RPMI7951 (cell line): ENCODE measurements at places on chromosomes 3 and 15. TPM values are rescaled to one million over a fixed set of nuclear protein-coding genes. Genes with fewer than 3 reads are reported as not detected.

DNA sequence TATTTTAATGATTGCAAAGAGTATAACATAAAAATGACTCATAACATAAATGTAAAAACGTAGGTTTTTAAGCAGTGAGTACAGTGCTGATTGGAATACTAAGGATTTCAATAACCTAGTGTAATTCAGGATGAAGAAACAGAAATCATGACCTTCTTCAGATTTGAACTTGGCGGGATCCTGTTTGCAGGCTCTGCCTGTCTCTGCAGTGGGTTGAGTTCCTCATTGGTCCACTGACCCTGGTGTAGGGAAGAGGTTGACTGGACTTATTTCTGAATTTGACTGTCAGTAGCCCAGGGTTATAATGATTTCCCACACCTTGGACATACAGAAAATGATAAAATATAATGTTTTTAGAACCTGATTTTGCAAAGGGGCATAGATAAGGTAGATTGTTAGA is 171.7 kb downstream of the FNDC3B start:
- DNase-seq = no peak

The KCNMB2 gene
- total RNA-seq = 23.0 and 27.4 TPM in 2 replicates

GRCh38 chr3:28232659-28233058 is 8.8 kb upstream of the CMC1 start:
- no peak for DNase-seq

DNA sequence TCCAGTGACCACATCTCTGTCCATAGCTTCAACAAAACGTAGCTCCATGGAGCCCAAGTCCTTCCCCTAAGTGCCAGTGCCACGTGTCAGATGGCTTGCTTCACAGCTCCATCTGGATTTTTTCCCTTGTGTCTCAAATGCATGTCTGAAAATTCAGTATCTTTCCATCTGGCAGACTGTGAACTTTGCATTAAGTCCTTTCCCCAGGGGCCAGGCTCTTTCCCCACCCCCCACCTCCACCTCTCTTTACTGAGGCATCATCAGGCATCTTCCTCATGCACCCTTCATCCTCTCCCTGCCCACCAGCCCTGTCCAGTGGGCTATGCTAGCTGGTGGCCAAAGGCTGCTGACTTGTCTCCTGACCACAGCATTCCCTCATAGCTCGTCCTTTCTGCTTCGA is 53.7 kb downstream of the PDIA5 start:
- no peak for DNase-seq

DNA sequence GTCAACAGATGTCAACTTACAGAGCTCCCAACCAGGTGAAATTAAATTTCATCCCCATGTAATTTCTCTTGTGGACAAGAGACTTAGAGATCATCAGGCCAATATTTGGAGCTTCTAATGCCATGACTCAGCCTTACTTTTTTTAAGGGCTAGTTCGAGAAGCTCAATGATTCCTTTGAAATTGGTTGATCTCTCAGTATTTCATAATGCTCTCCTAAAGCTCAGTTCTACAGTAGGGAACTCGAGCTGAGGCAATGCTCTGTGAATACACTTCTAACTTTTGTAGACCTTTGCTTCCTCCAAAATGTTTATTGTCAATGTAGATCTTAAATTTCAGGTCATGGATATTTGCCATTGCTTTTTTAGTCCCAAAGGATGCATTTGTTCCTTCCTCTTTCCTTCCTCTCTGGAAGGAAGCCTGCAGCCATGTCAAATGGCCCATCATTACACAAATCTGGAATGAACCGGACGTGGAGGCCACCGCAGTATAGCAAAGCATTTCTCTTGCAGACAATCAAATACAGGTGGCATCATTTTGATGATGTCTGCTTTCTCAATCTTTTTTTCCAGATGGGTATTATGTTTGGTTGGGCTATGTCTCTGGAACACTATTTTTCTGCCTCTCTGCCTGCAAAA is 28.3 kb downstream of the STARD5 start:
- no peak for DNase-seq

DNA sequence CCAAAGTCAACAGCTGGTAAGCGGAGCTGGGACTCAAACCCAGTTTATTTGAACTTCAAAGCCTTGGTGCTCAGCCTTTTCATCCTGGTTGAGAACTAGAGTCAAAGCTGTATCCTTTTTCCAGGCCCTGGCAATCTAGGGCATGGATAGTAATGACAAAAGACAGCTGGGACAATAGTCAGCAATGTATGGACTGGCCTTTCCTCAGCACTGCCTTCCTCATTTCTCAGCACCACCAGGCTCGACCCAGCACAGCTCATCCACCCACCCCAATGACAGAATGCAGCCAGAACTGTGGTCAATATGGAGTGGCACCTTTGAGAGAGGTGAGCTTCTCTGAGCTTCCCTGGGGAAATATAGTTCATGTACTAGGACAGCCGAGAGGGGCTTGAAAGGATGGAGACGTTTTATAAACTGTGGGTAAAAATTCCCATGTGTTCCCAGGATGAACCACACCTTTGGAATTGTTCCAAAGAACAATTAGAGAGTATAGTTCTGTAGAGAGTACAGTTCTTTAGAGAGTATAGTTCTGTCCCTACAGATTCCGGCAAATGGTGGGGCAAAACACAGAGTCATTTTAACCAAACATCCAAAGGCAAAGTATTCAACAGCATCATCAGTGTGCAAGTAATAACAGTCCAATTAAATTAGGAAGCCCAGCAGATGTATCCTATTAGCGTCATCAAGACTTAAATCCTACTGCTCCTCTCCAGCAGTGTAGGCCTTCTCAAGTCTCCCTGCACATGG is 30.2 kb upstream of the IREB2 start:
- DNase-seq = no peak

The CYP1A2 gene
- total RNA-seq = not detected in 2 replicates

GRCh38 chr15:79133309-79133708 is 42.7 kb upstream of the RASGRF1 start:
- no peak for DNase-seq

GRCh38 chr15:31270767-31271166 is 55.9 kb upstream of the KLF13 start:
- no peak for DNase-seq

The KLHL40 gene
- not detected in 2 replicates for total RNA-seq

The CCNB2 gene
- total RNA-seq = 307 TPM in 2 replicates

The SPTSSB gene
- total RNA-seq = not detected in 2 replicates

GRCh38 chr3:52724511-52724910 is 18.6 kb downstream of the SPCS1 start:
- no peak for DNase-seq

DNA sequence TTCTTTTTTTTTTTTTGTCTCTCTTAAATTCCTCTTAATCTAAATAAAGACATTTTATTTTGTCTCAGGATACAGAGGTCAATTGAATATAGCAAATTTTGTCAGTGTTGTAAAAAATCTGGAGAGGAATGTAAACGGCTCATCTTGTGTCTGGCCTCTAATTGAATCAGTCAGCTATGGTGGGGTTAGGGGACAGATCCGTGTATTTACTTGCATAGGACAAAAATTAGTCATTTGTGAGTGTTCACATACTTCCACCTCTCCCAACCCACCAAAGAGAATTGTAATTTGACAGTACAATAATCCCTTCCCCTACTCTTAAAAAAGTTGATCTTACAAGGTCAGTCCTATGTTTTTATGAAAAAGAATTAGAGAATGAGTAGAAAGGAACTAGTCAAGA is 18.3 kb downstream of the PPARG start:
- DNase-seq = no peak

GRCh38 chr3:32216172-32216783 is 22.2 kb upstream of the CMTM8 start:
- no peak for DNase-seq

GRCh38 chr15:48858401-48858800 is 19.5 kb upstream of the EID1 start:
- DNase-seq = peak; percentile 57

The DNAH12 gene
- 0.49 and 1.6 TPM in 2 replicates for total RNA-seq

DNA sequence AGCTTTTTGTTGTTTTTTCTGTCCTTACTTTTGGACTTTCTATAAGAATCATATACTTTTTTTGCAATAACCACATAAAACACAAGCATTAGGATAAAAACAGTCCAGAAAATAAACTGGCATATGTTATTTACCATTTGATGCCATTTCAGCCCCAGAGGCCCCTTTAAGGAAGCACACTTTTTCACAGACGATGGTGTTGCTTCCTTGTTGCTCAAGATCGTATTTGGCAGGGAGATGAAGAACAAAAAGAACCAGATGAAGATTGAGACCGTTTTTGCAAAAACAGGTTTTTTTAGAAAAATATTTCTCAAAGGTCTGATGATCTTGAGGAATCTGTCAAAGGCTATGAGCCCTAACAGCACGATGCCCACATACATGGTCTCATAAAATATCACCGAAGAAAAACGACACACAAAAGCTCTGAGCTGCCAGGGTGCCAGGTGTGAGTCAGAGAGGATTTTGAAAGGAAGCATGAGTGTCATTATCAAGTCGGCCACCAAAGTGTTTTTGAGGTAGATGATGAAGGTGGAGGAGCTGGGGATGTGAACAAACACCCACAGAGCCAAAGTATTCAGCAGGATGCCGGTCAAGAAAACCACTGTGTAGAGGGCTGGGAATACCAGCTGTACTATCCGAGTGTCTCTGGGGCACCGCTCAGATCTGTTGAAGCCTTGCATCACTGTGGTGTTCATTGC is 902 bp downstream of the P2RY13 start:
- no peak for DNase-seq

- no peak for DNase-seq
Observed at GRCh38 chr3:165636684-165637015, 200.6 kb downstream of the BCHE start.

- peak; percentile 30 for DNase-seq
Observed at GRCh38 chr3:132342183-132342582, 25.0 kb downstream of the ACP3 start.

- DNase-seq = no peak
Observed at GRCh38 chr15:44084171-44084570, 110.9 kb downstream of the FRMD5 start.

DNA sequence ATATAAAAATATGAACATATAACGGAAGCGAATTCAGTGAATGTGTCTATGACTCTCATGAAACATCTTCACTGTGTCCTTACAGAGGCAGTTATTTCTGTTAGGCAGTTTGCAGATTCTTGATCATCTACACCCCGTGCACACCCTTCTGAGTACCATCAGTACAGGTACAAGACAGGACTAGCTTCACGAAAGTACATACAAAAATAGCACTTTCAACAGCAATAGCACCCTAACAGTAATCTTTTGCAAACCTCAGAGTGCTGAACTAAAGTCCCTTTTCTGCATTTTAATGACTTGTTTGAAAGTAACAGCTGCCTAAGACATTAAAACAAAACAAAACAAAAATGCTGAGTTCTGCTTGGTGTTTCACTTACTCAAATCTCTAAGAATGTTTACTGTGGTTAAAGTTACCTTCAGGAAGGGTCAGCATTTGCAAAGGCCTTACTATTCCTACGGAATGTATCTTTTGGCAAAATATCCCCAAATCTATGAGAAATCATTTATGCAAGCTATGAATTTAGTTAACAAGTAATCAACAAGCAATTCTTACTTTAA is 104.1 kb downstream of the CNTN3 start:
- no peak for DNase-seq

DNA sequence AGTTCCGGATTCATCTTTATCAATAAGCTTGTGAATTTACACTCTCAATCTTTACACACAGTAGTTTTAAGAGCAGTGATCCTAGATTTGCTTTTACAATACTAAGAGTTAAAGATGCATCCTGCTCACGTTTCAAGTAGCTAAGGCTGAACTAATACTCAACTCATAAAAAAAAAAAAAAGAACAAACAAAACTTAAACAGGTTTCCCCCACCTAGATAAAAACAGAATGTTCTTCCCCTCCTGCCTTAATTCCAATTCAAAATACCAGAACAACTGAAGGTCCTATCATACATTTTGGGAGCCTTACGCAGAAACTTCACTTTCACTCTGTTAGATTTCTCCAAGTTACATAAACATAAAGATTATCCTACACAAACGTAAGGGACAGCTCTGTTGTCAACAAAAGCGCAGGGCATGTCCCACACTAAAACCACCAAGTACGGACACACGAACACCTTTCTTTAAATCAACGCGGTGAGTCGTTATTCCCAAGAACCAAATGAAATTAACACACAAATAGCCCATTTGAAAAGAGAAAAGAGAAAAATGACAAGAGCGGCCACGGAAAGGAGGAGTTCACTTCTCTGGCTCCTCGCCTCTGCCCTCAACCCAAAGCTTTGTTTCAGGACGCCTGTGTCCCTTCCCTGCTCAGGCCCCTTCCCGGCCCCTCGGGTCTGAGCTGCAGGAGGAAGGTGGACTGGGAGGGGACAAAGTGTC is 941 bp downstream of the CBLB start:
- DNase-seq = peak; percentile 16

The FBXW12 gene
- total RNA-seq = not detected in 2 replicates

DNA sequence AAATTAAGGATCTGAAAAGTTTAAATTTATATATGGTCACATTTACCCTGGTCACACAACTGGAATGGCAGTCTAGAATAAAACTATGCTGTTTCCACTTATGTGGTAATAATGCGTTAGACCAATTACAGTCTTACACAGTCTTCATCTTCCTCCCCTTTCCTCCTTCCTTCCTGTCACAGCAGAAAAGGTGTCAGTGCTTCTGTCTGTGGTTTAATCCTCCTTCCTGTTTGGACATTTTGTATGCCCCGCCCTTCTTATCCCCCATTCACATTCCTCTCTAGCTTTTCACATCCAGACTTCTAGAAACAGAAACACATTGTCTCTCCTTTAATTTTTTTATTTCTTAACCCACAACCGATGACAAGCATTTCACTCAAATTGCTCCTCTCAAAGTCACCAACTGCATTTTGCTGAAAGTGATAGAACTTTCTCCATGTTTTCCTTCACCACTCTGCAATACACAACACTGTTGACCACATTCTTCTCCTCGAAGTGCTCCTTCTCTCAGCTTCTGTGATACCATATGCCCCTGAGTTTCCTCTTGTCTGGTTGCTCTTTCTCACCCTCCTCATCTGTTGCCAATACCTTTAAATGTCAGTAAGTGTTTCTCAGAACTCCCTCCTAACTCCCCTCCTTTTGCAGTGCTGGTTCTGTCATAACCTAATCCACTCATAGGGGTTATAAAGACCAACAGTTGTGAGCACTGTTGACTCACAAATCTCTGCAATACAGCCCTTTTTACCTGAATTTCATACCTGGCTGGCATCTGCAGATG is 271.6 kb downstream of the UBE2E2 start:
- DNase-seq = peak; percentile 29

The GPR15 gene
- total RNA-seq = 0.20 and 0.36 TPM in 2 replicates

The PATL2 gene
- total RNA-seq = 0.20 and 1.1 TPM in 2 replicates

The FAM107A gene
- total RNA-seq = not detected in 2 replicates

The PARL gene
- total RNA-seq = 39.9 and 46.2 TPM in 2 replicates
